ENCODE measurements at places on chromosomes 5 and 9.

GRCh38 chr9:92506184-92506857 is 24.0 kb upstream of the ASPN start:
- no peak for DNase-seq

DNA sequence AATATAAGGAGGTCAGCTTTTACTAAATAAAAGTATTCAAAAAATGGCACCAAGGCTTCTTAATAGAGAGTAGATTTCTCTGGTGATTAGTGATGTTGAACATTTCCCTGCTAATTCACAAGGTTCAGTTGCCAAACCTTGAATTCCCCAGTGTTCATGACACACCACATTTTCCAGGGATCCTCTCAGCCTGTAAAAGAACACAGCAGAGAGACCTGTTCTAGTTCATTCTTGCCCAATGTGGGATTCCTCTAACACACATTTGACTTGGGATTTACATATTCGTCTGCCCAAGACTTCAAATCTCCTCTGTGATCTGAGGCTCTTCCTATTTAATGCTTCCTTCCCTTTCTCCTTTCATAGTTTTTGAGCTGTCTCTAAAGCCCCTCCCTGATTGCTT is 273.2 kb upstream of the CDH9 start:
- DNase-seq: no peak

DNA sequence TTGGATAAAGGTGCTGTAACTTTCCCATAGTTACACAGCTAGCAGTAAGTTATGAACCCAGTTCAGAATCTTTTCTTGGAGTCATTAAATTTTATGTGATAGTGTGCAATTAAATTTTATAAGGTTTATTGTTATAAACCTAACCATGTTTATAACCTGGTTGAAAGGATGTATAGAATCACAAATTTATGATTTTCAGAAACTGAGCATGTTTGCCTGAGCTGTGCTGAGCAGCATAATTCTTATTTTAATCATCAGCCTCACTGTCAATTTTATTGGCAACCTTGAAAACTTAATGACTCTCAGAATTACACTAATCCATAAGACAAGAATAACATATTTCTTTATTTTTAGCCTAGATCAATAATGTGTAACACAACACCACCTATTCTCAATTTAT is 46.9 kb downstream of the ADAMTS19 start:
- no peak for DNase-seq

DNA sequence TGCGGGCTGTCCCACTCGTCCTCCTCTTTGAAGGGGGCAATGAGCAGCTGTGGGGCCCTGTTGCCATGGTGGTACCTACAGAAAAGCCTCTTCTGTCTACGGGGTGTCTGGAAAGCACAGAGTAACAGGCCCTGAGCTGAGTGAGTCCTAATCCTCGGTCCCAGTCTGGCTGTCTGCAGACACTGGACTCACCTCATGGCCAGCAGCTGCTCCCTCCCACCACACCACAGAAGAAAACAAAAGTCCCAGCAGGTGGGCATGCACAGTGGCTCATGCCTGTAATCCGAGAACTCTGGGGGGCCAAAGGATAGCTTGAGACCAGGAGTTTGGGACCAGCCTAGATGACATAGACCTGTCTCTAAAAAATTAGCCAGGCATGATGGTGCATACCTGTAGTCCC is 19.9 kb downstream of the P4HA2 start:
- no peak for DNase-seq

GRCh38 chr9:131238402-131239021 is 37.8 kb downstream of the FAM78A start:
- DNase-seq: no peak

DNA sequence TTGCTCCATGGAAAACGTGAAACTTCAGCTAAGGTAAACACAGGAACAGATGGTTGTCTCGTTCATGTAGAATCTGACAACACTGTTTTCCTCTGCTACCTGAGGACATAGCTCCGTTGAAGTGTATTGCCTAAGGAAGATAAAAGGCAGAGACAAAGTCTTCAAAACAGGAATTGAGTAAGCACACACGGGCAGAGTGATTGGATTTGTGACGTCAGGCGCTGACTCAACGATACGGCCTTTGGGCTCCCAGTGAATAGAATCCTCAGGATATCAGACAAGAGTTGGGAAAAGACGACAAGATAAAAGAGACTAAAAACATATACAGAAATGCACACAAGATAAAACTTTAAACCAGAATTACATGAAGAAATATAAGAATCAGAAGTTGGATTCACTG is 787.1 kb upstream of the CTNND2 start:
- no peak for DNase-seq

- no peak for DNase-seq
Measured at GRCh38 chr5:17252543-17252942, 35.1 kb downstream of the BASP1 start.

GRCh38 chr9:4171261-4171900 is 128.5 kb downstream of the GLIS3 start:
- DNase-seq: no peak

DNA sequence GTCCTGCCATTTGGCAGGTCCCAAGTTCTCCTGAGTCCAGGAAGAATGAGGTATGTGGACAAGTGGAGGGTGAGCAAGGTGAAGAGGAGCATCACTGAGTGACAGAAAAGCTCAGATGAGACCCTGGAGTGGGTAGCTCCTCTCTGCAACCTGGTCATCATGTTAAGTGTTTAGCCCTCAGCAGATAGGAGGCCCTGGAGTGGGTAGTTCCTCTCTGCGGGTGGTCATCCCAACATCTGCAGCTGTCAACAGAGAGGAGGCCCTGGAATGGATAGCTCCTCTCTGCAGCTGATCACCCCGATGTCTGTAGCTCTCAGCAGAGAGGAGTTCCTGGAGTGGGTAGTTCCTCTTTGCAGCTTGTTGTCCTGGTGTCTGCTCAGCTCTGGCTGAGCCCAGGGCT is 48.4 kb downstream of the NDUFAF2 start:
- no peak for DNase-seq

- no peak for DNase-seq
Measured at GRCh38 chr9:86424251-86424891, 70.2 kb upstream of the TUT7 start.

- DNase-seq: peak; percentile 60
Measured at GRCh38 chr9:10366171-10366779, 246.5 kb downstream of the PTPRD start.

GRCh38 chr5:171673328-171673727 is 112.3 kb upstream of the SMIM23 start:
- peak; percentile 56 for DNase-seq

GRCh38 chr5:124650147-124650561 is 96.3 kb downstream of the ZNF608 start:
- DNase-seq: no peak

DNA sequence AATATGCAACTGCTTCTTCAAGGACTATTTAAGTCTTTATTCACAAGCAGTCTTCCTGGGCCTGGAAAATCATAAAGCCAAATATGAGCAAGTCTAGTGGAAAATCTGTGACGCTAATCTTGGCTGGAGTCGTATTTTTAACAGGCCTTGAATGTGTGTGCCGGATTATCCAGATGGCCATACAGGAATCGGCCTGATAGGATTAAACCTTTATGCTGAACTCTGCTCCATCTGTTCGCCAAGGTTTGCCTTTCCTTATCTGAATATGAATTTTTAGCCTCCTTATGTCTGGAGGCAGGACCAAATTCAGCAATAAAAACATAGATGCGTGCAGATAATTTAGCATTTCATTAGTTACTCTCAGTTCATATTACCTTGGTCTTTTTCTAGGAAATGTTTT is 294.5 kb downstream of the EBF1 start:
- no peak for DNase-seq

DNA sequence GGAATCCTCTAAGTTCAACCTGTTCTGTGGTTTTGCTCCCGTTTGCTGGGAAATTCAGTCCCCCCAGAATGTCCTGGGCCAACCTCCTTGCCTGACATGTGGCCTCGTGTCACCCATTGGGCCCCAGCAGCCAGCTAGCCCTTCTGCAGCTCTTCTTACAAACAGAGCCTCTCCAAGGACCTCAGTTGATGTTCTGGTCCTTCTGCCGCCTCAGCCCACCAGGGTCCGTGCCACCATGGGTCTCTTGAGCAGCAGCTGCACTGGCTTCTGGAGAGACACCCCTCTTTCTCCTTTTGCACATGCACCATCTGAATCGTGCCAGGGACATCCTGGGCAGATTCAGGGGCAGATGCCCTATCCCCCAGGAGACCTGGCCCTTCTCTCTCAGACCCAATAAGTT is 85.0 kb downstream of the LMX1B start:
- DNase-seq: no peak

- no peak for DNase-seq
Measured at GRCh38 chr9:79567671-79568098, 4.1 kb upstream of the TLE4 start.

DNA sequence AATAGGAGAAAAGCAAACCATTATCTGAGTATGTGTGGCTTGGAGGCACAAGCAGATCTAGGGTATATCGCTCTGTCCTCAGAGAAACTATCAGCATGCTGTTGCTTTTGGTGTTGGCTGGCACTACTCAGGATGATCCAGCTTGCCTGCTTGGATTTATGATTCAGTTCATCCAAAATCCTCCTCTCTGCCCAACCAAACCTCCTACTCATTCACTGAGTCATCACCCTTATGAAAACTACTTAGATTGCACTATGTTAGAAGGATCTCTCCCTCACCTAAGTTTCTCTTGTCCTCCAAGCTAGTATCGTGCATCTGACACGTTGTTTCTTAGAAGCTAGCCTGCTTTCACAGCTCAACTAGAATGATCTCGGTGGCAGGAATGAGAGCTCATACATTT is 14.2 kb upstream of the ZBED3 start:
- DNase-seq: no peak

DNA sequence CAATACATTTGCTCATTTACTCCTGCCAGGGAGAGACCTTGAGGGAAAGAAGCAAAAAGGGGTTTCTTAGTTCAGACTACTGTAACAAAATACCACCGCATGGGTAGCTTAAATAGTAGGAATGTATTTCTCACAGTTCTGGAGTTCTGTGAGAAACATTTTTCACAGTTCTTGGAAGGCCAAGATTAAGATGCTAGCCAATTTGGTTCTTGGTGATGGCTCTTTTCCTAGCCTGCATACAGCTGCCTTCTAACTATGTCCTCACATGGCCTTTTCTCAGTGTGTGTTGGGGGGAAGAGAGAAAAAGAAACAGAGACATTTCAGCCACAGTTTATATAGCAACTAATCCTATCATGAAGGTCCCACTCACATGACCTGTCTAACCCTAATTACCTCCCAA is 1644.7 kb upstream of the C9orf72 start:
- no peak for DNase-seq

DNA sequence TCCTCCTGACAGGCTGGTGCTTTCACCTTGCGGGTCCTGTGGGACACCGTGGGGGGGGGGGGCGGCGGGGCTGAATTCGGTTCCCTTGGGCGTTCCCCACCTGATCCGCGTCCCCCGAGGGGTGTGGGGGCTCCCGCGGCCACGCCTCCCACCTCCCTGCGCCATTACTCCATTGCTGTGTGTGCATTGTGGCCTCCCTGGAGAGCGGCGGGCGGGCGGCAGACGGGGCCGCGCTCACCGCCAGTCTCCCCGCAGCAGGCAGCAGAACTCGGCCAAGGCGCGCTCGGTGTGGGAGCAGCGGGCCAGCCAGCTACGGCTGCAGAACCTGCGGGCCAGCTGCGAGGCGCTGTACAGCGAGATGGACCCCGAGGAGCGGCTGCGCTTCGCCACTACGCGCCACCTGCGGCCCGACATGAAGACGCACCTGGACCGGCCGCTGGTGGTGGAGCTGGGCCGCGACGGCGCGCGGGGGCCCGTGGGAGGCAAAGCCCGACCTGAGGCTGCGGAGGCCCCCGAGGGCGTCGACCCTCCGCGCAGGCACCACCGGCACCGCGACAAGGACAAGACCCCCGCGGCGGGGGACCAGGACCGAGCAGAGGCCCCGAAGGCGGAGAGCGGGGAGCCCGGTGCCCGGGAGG is 145.3 kb downstream of the CACNA1B start:
- no peak for DNase-seq

DNA sequence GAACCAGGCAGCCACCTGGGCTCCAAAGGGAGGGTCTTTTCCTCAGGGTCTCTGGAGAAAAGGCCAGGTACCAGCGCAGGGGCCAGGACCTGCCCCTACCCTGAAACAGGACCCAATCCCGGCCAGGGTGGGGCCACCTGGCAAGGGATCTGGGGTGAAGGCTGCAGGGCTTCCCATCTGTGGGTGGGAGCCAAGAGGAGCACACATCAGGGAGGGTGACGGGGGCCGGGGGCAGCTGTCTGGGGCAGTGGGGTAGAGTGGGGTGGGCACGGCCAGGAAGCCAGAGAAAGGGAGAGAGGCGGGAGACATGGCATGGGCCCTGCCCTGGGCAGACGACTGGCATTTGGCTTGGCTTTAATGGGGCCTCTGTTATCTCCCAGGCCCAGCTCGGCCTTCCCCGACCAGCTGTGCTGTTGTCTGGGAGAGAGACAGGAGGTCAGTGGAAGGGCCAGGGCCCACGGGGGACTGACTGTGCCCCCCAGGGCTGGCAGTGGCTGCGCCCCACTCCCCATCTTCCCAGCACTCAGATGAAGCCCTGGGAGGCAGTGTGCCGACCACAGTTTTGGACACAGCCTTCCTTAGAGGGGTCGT is 57.2 kb upstream of the RNF130 start:
- DNase-seq: no peak

DNA sequence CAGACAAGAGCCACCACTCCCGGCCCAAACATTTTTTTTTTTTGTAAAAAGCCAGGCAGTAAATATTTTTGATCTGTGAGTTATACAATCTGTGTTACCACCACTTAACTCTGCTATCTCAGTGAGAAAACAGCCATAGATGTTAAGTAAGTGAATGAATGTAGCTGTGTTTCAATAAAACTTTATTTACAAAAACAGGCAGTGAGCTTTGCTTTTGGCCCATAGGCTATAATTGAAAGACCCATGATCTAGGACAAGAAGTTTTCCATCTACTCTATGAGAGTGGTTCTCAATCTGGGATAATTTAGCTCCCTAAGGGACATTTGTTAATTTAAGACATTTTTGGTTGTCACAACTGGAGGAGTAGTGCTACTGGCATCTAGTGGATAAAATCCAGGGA is 91.0 kb downstream of the TMC1 start:
- DNase-seq: no peak

DNA sequence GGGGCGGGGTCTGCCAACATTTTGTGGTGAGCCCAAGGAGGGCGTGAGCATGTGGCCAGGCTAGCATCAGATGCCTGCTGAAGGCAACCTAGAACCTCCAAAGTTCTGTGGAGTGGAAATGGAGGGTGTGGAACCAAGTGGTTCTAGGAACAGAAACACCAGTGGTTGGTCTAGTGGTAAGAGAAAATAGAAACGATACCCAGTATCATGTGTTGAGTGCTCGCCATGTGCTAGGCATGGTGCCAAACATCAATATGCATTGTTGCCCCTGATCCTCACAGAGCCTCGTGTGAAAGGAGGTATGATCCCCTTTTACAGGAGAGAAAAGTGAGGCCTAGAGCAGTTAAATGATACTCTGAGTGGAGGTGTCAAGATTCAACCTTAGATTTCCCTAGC is 31.5 kb upstream of the MVB12B start:
- no peak for DNase-seq

GRCh38 chr5:67483453-67484030 is 286.9 kb upstream of the CD180 start:
- no peak for DNase-seq

All from NCI-H1105 treated with DMSO at 0.1 percent for 48 hours (cell line).